ENCODE measurements at places on chromosomes 2 and 18.
A peak's percentile ranks its signal among the peaks of the same experiment; 100 is the strongest.

- DNase-seq = no peak
Measured at GRCh38 chr18:12703096-12703567, 290 bp downstream of the PSMG2 start.

DNA sequence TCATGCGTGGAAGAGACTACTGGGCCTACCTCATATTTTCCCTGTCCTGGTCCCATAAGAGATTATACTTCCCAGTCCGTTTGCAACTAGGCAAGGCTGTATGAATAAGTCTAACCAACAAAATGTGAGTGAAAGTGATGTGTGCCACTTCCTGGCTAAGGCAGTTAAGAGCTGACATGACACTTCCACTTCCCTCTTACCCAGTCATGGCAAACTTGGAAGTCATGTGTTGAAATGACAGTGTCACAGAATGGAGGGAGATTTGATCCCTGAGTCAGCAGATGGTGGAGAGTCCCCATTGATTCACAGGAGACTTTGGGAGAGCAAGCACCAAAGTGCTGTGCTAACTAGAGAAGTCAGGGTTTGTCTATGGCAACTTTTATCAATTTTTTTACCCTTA lies 36.4 kb downstream of the TACR1 start:
- DNase-seq = no peak

- DNase-seq = no peak
Measured at GRCh38 chr2:121478996-121479745, 51.5 kb upstream of the RNU4ATAC start.

DNA sequence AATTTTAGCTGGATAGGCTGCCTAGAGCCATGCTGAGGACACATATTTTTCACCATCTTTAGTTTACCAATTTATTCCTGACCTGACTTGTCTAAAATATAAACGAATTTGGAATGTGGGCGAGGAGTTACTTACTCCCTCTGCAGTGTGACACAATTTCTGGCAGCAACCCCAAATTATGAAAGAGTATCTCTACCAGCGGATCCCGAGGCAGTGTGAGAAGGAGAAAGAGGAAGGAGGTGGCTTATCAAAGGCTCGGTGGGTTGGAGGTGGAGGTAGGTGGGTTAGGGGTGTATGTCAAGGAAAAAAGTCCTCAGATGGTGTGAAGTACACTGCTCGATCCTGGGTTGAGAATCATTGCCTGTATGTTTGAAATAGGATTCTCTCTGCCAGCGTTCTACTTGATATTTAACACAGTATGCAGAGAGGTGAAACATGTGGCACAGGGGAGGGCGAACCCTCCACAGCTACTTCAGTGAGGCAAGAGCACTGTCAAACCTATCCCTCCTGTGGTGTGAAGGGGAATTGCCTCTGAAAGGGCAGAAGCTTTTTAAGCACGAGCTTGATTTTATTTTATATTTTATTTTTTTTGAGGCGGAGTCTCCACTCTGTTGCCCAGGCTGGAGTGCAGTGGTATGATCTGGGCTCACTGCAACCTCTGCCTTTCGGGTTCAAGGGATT lies 76.0 kb downstream of the RFTN2 start:
- peak; percentile 31 for DNase-seq

- no peak for DNase-seq
Measured at GRCh38 chr2:232286001-232286868, 92.3 kb upstream of the ALPP start.

DNA sequence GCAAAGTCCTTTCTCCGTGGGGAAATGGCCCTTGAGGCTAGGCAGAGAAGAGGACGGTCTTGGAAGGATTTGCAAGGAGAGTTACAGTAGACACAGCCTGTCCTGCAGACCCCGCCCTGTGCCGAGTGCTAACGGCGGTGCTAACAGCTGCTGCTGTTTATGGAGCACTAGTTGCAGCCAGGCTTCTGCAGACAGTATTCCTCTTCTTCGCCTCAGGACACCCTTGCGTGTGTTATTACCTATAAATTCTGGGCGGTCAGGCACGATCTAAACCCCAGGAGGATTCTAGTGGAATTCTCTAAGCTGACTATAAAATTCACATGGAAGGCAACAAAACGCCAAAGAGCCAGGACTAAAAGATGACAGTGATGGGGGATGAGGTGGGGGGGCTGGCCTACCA lies 139.8 kb downstream of the GLI2 start:
- no peak for DNase-seq

DNA sequence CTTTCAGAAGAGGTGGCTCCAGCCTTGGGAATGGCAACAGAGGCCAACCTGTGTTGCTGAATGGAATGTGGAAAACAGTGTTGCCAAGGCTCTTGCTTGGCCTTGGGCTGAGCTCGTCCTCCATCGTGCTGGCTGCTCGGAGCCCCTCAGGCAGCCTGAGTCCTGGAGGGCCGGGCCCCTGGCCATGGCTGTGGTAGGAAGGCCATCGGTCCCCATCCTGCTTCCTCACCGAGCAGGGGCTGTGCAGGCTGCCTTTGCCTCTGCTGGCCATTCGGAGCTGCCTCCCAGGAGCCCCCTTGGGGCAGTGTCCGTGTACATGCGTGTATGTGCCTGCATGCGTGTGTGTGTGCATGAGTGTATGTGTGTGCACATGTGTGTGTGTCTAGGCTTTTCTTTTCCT lies 178.2 kb downstream of the KLHL29 start:
- no peak for DNase-seq

- DNase-seq = no peak
Measured at GRCh38 chr2:24107-24506, 22.2 kb downstream of the FAM110C start.

DNA sequence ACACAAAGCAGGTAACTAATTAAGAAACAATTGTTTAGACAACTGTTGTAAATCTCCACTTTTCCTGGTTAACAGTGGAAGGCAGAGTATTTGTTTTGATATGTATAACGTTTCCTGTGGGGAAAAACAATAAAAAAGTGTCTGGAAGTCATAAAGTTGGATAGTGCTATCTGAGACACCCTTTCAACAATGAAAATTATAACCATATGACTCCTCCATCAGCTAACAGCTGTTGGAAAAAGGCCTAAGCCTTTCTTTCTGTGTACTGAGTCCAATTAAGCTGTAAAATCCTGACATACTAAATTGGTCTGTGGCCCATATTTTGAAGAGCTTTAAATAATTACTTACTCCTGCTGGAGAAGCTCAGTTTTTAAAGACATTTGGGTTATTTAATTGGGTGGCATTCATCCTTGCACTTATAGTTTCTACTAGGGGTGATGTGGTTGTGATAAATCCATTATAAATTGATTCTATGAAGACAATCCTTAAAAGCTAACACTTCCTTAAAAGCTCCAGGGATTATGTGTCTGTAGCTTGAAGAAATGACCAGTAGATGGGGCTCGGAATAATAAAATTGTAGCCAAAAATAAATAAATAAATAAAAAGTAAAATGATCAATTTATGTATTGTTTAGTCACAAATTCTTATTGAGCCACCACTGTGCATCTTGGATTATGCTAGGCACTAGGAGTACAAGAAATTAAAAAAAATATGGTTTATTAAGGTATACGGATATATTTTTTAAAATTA lies 698.1 kb upstream of the NXPH2 start:
- DNase-seq = no peak

- DNase-seq = no peak
Measured at GRCh38 chr2:161975062-161975812, 98.8 kb downstream of the DPP4 start.

- no peak for DNase-seq
Measured at GRCh38 chr2:167480232-167480985, 592.1 kb downstream of the XIRP2 start.

DNA sequence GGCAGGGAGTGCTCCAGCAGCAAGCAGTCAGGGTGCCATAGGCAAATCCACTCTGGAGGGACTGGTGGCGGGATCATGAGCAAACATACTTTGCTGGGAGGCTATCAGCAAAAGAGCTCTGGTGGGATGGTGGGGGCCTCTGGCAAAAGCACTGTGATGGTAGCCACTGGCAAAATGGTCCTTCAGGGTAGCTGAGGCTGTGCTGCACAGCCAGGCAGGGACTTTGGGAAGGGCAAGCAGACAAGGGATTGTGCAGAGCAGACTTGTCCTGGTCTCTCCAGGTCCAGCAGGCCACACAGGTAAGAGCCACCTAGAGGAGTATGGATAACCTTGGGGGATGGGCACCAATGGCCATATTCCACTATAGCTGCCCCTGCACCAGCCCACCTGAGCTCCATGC lies 129.4 kb upstream of the OTOS start:
- no peak for DNase-seq

- no peak for DNase-seq
Measured at GRCh38 chr2:173602153-173602795, 247.6 kb downstream of the CDCA7 start.

GRCh38 chr18:50315100-50315871 lies 27.8 kb upstream of the CXXC1 start:
- no peak for DNase-seq

DNA sequence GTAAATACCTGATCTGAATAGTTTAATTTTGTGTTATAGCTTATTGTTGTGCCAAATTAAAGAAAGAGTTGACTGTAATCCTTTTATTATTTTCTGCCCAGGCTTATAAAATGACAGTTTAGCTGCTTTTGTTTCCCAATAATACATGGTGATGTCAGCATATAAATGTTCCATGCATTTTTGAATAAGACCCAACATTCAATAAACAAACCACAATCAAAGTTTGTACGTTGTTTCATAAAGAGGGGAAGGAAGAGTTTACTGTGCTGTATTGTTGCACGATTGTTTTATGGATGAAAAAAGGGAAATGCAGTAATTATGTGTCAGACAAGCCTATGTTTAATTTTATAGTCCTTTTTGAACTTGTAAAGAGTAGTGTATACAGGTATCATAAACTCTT lies 177.2 kb upstream of the SCN7A start:
- no peak for DNase-seq

- no peak for DNase-seq
Measured at GRCh38 chr18:36380173-36380827, 82.8 kb downstream of the FHOD3 start.

DNA sequence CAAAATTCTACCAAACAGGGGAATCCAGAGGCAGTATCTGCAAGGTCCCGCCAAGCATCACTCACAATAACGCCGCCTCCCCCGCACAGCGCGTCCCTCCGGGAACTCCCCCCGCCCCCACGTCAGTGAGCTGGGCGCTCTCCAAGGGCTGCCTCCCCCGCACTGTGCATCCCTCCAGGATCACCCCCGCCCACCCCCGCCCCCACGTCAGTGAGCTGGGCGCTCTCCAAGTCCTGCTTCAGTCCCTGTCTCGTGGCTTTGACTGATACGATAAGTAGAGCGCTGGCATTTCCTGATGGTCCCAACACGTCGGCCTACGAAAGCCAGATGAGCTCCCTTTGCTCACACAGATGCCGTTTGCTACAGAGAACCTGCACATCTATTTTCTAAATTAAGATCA lies 130.7 kb upstream of the TPO start:
- no peak for DNase-seq

GRCh38 chr2:46377101-46377581 lies 79.9 kb downstream of the EPAS1 start:
- DNase-seq = no peak

GRCh38 chr2:25878361-25879132 lies at the start of gene ASXL2:
Gene ASXL2 (minus strand): TSS chr2:25878487. CDS start chr2:25878222, 265 bp downstream.
- DNase-seq = peak; percentile 98

GRCh38 chr2:1528273-1529064 lies 115.2 kb downstream of the TPO start:
- no peak for DNase-seq

- DNase-seq = no peak
Measured at GRCh38 chr18:72808680-72809079, 59.1 kb downstream of the NETO1 start.

GRCh38 chr2:237060534-237061312 lies 25.0 kb upstream of the COPS8 start:
- peak; percentile 23 for DNase-seq

DNA sequence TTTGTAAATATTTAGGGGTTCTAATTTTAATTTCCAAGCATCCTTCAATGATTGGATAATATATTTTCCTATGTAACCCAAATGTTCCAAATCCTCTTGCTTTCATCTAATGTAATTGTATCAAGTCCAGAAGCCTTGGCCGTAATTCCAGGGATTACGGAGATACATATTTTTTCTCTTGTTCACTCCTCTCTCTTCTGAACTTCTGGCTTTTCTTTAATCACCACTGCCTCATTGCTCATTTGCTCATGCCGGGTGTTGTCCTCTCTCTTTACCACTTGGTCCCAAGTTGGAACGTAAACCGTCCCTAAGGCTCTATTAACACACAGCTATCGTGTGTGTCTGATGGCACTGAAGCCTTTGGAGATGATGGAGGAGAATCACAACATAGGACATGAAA lies 188.7 kb upstream of the COL3A1 start:
- DNase-seq = no peak

- DNase-seq = no peak
Measured at GRCh38 chr2:106184394-106184793, 9.7 kb downstream of the UXS1 start.

DNA sequence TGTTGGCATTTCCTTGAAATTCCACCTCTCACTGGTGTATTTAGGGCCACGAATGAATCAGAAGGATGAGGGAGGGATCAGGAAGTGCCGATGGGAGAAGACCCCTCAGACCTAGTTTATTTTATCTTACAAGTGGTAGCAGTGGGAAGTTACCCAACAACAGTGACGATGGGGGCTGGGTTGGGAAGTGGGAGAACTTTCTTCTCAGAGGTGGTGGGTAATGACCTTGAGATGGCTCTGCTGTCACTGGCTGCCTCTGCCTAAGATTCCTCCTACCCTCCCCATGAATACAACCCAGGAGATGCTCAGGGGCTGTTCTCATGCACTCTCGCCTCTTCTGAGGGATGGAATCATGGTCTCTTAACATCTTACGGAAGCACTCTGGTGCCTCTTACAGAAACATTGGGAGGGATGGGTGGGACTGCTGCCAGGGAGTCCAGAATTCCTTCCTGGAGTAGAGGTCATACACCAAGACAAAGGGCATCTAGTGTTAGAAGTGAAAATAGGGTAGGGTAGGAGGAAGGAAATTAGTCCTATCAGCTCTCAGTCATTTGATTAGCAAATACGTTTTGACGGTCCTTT lies 58.5 kb upstream of the TXNDC2 start:
- no peak for DNase-seq

DNA sequence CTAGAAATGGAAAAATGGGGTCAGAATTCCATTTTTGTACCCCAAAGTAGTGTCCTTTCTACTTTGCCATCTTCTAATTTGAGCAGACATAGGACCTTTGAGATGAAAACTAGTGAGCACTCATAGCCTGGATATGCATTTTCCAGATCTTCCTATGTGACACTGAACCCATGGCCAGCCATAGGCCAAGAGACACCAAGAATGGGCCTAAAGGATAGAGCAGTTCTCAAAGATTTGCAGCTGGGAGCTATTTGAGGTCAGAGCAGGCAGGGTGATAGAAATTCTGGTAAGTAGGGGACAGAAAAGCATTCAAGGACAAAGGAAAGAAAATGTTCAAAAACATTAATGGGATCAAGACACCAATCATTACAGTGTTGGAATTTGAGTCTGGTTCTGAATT lies 332.8 kb downstream of the MYCN start:
- no peak for DNase-seq

All from stimulated activated CD4-positive, alpha-beta T cell treated with anti-CD3 and anti-CD28 coated beads, Interleukin-15, amount 100 ng/mL, for 24 hours (primary cell).